Anterior cingulate cortex (tissue), 58 donors: ENCODE measurements at places on chromosomes 4 and X.

DNA sequence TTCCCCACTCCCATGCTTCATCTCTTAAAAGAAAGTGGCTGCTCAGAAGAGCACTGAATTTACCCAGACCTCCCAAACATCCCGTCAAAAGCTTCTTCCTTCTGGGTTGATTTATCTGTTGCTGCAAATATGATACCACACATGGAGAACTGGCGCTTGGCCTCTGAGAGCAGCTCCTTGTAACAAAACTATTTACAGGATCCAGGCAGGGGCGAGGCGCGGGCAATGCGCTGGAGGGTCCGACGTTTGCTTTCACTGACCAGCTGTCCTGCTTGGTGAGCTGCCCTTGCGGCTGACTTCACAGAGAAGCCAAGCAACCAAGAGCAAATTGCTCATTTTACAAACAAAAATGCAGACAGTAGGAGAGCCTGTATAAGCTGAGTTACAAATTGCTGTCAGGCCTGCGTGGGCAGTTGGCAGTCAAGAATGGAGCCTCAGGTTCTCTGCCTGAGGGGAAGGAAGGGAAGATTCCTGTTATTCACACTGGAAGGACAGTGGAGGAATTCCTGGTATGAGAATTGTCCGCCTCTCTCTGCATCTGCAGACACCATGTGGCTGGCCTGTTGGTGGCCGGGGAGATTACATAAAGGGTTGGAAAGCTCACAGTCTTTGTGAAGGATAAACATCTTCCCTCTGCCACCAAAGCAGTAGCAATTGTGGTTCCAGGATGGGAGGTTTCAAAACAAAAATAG is 192.2 kb upstream of the LEF1 start:
- DNase-seq, result no peak

DNA sequence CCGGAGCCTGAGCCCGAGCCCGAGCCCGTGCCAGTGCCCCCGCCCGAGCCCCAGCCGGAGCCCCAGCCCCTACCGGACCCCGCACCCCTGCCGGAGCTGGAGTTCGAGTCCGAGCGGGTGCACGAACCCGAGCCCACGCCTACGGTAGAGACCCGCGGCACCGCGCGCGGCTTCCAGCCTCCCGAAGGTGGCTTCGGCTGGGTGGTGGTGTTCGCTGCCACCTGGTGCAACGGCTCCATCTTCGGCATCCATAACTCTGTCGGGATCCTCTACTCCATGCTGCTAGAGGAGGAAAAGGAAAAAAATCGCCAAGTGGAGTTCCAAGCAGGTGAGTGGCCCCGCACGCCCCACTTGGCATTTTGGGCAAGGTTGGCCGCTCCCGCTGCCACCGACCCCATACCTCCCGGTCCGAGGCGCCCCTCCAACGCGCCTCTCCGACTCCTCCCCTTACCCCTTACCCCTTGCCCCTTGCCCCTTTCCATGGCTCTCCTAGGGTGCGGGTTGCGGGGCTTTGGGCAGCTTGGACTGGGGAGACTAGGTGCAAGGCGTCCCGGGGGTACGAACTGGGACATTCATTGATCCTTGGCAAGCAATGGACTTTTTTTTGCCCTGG is 553 bp downstream of the SLC16A2 start:
- no peak for DNase-seq

- no peak for DNase-seq
These were observed 116.8 kb upstream of the AGA start for GRCh38 chr4:177558995-177559394.

- DNase-seq, result no peak
These were observed 6.0 kb downstream of the FRG2 start for GRCh38 chr4:190020790-190021717.

DNA sequence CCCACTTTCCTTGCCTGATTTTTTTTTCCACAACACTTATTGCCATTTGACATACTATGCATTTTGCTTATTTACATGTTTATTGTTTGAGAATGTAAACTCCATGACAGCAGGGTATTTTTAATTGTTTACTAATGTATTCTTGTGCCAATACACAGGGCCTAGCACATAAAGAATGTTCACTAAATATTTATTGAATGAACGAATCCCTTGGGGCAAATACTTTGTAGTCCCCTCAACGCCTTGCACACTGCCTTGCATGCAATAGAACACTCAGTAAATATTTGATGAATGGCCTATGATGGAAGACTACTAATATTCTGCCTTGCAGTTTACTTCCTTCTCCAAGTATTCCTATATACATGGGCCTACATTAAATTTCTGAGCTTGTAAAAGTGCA is 1.4 kb upstream of the PRPS1 start:
- no peak for DNase-seq

GRCh38 chrX:23902419-23902818 is 5.3 kb downstream of the APOO start:
- DNase-seq, result no peak

- DNase-seq, result no peak
These were observed 2.4 kb downstream of the TFDP3 start for GRCh38 chrX:133215747-133216146.

DNA sequence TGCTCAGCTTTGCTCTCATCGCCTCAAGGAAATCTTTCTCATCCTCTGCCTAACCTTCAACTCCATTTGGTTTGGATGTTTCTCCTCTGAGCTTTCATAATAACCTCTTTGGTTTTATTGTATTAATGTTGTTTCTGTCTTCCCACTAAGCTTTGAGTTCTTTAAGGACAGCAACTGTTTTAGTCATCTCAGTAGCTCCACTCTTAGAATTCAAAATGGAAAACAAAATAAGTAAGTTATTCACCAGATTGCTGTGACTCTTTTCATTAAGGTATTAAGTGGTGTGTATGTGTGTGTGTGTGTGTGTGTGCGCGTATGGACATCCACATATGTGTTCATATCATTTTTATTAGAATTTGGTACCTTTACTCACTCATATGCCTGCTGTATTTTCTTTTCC is 279.2 kb upstream of the BOD1L1 start:
- DNase-seq, result no peak

DNA sequence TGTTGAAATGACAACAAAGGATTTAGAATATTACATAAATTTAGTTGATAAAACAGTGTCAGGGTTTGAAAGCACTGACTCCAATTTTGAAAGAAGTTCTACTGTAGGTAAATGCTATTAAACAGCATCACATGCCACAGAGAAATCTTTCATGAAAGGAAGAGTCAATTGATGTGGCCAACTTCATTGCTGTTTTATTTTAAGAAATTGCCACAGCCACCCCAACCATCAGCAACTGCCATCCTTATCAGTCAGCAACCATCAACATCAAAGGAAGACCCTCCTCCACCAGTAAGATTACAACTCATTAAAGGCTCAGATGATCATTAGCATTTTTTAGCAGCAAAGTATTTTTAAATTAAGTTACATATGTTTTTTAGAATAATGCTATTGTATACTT is 54.6 kb upstream of the RAB9B start:
- DNase-seq, result no peak

DNA sequence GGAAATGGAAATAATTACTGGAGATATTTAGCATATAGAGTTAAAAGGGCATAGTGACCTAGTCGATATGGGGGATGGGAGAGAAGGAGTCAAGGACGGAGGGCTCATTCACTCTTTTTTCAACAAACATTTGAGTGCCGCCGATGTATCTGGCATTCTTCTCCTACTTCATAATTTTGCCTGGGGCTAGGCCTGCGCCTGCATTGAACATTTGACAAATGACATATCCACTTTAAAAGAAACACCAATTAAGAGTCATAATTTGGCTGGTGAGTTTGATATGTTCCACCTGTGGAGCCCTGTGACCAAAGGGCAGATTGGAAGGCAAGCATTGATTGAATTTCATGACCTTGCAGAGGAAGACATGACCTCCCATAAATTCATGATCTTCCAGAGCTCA is 2.6 kb upstream of the GPC3 start:
- no peak for DNase-seq

DNA sequence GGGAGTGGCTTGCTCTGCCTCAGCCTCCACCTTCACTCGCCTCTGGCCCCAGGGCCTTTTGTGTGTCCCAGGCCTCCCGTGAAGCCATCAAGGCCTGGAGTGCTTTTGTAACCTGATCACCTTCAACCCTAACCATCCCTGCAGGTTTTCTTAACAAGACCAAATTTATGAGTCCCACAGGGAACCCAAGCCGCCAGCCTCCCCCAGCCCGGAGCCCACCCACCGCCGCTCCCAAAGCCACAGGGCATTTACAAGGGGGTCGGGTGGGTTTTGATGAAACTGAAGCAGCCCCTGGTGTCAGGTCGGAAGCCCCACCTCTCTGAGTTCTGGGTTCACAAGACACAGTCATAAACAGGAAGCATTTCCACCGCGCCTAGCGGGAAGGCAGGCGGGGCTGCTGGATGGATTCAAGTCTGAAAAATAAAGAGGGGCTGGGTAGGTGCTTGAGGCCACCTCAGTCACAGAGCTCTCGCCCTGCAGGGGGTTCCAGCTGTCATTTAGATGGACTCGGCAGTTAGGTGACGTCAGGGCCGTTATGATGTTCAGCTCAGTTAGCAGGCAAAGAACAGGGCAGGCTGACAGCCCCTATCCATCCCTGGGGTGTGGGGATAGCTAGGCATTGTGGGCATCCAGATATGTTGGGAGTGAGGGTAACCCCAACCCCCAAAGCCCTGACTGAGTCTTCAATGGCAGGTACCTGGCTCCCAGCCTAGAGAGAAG is 128.5 kb downstream of the BCOR start:
- DNase-seq, result no peak

GRCh38 chrX:40156470-40157227 is 58.9 kb upstream of the BCOR start:
- DNase-seq, result no peak

DNA sequence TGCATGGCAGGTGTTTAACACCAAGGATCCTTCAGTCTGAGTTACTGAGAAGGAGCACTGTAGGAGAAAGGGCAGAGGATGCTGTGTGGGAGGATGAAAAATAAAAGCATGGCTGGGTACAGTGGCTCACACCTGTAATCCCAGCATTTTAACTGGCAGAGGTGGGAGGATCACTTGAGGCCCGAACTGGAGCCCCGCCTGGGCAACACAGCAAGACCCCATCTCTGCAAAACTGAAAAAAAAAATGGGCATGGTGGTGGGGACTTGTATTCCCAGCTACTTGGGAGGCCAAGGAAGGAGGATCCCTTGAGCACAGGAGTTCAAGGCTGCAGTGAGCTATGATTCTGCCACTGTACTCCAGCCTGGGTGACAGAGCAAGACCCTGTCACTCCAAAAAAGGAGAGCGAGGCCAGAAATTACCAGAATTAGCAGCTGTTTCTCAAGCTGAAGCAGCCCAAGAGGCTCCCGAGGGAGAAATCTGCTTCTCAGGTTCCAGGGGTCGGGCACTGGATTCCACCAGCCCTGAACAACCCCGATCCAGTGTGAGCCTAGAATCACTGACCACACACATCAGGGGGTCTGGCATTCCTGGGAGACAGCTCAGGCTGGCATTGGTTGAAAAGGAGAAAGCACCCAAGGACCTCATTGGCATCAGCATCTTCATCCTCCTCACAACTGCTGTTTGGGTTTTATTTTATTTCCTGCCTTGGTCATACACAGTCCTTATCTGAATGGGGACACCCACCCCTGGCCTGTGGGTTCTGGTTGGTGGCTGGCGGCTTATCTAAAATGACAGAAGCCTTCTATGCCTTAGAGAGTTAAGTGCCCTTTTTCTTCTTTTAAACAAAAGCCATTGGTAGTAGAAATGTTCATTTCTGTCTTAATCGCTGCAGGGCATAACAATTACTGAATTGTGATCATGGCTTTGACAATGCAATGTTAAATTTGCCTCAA is 66.3 kb upstream of the TRIM2 start:
- no peak for DNase-seq

DNA sequence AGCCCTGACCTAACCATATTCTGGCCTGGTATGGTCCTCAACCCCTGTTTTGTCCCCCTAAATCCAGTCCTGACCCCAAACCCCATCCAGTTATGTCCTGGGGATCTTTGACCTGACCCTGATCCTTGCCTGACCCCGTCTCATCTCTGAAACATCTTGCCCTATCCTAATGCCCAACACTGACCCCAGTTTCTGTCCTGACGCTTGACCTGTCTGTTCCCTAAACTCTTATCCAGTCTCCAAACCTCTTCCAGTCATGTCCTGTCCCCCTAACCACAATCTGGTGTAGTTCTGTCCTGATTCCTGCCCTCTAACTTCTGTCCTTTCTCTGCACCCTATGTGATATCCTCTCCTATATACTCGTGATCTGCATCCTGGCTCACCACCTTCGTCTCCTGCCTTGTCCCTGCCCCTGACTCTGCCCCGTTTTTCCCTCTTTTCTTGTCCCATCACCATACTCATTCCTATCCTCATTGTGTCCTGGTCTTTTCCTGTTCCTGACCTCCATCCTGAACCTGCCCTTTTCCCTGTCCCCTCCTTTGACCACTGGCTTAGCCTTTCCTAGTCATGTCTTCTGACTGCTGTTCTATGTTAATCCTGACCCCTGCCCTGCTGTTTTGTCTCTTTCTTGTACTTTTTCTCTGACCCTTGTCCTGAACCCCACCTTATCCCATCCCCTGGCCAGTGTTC is 4.6 kb upstream of the CCDC120 start:
- no peak for DNase-seq
